ENCODE measurements at places on chromosomes 4 and X.

- no peak for DNase-seq
These were observed 1.1 kb downstream of the TMEM131L start for GRCh38 chr4:153466949-153467896.

DNA sequence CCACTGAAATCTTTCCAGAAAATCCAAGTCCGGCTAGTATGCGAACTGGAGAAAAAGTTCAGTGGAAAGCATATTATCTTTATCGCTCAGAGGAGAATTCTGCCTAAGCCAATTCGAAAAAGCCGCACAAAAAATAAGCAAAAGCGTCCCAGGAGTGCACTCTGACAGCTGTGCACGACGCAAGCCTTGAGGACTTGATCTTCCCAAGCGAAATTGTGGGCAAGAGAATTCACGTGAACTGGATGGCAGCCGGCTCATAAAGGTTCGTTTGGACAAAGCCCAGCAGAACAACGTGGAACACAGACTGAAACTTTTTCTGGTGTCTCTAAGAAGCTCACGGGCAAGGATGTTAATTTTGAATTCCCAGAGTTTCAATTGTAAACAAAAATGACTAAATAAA, 34.4 kb downstream of the STX18 start:
- no peak for DNase-seq

DNA sequence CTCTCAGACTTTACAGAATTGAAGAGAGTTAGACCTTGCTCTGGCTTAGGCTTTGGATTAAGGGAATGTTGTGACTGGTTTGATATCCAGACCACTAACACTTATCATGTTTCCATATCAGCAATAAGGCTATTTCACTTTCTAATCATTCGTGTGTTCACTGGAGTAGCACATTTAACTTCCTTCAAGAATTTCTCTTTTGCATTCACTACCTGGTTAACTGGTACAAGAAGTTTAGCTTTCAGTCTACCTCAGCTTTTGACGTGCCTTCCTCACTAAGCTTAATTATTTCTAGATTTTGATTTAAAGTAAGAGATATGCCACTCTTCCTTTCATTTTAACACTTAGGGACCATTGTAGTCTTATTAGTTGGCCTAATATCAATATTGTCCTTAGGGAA, 62.6 kb downstream of the CASP6 start:
- DNase-seq = no peak

- no peak for DNase-seq
These were observed 687.0 kb upstream of the EPHA5 start for GRCh38 chr4:66357316-66357715.

DNA sequence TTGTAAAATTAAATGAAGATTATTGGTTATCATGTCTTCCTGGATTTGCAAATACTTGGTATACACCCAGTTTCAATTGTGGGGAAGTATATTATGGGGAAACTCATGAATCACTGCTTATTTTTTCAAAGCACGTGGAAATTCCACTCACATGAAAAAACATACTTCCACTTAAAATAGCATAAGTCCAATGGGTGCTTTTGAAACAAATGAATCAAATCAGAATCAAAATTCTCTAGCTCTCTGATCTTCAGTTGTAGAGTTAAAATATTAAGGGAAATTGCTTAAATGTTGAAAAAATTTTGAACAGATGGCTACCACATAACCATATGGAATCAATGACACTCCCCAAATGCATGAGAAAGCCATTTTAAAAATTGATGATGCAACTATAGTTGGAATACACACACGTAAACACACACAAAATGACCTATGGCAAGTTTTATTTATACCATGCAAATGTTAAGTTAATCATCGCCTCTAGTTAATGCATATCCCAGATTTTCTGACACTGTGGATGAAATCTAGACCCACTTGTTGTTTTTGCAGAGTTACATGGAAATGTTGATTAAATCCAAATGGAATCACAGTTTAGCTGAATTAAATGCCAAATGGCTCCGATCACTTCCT, 93.2 kb downstream of the ARSF start:
- no peak for DNase-seq

DNA sequence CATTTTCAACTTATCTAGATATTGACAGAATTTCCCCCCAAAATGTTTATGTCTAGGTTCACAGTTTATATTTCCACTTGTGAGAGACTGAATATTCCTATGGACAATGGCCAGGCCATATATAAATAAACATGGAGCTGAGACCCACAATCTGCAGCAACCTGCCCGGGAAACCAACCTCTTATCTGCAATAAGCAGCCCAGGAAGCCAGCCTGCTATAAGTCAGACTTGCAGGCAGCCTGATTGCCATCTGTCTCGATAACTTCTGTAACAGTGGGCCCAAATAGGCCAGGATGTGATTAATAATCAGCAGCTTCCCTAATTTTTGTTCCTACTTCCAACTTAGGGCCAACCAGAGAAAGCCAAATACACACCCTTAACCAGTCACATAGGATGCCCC, 5.2 kb upstream of the NAP1L5 start:
- DNase-seq = no peak

DNA sequence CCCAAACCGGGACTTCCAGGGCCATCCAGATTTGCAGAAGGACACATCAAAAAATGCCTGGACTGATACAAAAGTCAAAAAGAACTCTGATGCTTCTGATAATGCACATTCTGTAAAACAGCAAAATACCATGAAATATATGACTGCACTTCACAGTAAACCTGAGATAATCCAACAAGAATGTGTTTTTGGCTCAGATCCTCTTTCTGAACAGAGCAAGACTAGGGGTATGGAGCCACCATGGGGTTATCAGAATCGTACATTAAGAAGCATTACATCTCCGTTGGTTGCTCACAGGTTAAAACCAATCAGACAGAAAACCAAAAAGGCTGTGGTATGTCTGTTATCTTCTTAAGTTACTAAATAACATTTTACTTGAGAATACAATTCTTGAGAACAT, 9.2 kb downstream of the PLK4 start:
- no peak for DNase-seq

DNA sequence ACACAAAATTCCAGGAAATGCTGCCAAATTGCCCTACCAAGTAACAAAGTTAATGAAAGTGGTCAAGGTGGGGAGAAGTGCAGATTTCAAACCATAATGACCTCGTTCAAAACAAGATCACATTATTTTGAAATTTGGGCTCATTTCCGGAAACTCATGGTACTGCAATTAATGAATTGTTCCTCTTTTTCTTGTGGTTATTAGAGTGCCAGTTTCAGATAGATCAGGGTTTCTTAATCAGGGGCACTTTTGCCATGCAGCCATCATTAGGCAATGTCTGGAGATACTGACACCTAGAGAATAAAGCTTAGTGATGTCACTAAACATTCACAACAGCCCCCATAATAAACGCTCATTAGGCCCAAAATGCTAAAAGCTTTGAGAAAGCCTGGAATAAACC, 381.5 kb upstream of the GALNT7 start:
- DNase-seq = no peak

- no peak for DNase-seq
These were observed 1027.2 kb downstream of the FAT4 start for GRCh38 chr4:126341927-126342326.

DNA sequence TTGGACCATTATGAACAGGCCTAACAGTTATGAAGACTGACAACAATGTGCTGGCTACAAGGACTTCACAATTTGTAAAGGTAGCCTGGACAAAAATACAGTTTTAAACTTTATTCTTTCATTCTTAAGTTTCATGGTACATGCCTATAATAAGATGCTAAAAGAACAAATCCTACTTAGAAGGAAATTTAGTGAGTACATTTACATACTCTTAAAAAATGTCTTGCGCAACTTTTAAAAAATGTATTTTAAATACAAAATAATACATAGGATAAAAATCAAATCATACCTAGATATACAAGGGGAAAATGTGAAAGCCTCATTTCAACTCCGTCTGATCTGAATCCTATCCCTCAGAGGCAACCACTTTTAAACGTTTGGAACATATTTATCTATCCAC, 200.7 kb upstream of the SPIN4 start:
- DNase-seq = no peak

GRCh38 chrX:129641941-129642340, 12.8 kb downstream of the APLN start:
- DNase-seq = no peak

DNA sequence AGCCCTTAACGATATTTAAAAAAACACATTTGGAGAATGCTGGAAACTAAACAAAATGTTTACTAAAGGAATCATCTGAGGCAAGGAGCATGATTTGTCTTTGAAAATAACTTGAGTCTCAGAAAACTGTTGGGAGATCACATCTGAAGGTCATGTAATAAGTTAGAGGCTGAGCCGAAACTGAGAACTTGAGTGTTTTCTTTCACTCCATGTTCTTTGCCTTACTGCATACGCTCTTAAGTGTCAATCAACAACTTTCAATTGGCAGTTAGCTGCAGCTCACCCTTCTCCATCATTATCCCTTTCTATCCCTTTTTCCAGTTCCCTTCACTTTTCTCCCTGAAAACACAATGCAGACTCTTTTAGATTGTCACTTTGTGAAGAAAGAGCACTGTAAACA, 216.2 kb downstream of the ADGRA3 start:
- no peak for DNase-seq

GRCh38 chrX:154458116-154458953, at the start of gene PLXNA3:
PLXNA3 (plus strand) TSS chrX:154458281; CDS start chrX:154460184, 1,903 bp downstream.
- no peak for DNase-seq

DNA sequence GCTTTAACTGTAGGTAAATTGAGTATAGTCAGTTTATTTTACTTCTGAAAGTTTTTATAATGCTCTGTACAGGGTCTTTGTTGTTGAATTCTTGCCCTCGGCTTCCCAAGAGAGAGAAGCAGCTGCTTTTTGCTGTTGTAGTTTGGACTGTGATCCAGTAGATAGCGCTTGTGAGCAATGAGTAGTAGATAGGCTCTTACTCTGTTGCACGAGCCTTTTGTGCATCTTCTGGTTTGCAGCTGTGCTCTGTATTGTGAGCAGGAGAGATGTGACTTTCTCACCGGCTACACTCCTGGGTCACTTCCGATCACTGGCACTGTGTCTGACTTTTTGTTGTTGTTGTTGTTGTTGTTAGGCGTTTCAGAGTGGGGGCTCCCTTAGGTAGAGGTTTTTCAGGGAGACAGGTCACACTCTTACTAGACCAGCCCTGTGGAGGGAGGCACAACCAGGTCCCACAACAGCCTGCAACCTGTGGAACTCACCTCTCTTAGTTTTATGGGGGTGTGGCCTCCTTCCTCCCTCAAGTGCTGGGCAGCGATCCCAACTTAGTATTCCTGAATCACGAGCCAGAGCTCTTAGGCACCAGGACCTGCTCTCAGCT, 822.1 kb upstream of the GALNTL6 start:
- DNase-seq = peak; percentile 64

DNA sequence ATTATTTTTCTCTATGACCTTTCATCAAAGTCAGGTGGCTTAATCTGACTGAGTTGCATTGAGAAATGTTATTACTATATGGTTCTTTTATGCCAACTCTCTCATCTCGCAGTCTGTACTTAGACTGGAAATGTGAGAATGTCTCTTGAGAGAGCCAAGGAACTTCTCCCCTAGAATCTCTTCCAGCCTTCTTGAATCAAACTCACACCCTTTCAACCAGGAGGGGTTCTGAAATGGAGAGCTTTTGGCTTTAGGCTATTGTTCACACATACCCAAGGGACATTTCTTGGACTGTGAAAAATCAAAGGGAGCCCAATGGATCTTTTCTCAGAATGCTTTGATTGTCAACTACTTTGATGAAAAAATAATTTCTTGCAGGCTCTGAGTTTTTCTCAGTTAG, 5.1 kb downstream of the PLP1 start:
- DNase-seq = no peak

DNA sequence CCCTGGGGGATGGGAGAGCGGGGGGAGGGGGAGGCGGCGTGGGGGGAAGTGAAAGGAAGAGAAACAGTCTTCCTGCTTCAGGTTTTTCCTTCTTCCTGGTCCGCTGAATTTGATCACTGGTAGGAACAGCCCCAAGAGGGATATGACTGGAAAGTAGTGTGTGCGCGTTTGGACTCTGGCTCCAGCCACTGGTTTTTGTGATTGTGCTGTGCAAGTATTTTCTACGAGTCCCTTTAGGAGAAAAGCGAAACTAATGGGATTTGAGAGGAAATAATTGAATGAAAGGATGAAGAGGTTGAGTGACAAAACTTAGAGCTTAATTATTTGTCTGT, 836 bp downstream of the PRRG1 start:
- DNase-seq = no peak

GRCh38 chrX:110280954-110281353, 36.9 kb downstream of the AMMECR1 start:
- no peak for DNase-seq

GRCh38 chr4:13117185-13117584, 367.0 kb downstream of the RAB28 start:
- DNase-seq = no peak

- no peak for DNase-seq
These were observed 201.7 kb downstream of the NLGN4X start for GRCh38 chrX:6026980-6027379.

DNA sequence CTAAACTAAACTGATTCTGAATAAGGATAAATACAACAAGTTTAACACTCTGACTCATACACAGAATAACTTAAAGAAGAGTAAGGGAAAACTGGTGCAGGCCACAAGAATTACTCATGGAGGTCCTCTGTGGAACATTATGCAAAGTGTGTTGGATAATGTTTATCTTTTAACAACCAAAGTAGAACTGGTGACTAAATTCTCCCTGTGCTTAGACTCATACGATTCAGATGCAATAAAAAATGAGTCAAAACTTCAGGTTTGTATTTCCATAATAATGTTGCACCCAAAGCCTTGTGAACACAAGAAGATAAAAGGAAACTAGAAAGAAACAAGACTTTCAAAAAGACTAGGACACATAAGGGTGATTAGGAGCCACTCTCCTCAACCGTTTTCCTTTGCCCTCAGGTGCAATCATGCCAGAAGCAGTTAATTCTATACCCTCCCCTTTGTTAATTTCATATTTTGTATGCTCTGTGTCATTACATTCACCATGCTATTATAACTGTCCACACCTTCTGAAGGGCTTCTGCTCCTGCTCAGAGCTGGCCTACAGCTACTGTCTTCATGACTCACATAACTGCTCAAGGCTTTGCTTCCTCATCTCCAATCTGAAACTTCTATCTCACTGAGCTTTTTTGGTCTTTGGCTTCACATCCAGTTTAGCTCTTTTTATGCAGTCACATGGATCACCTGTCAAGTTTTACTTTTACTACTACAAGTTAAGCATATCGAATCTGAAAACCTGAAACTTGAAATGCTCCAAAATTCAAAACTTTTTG, 60.2 kb downstream of the KCNIP4 start:
- DNase-seq = no peak

- no peak for DNase-seq
These were observed 1305.2 kb downstream of the ARAP2 start for GRCh38 chr4:34939073-34939472.

DNA sequence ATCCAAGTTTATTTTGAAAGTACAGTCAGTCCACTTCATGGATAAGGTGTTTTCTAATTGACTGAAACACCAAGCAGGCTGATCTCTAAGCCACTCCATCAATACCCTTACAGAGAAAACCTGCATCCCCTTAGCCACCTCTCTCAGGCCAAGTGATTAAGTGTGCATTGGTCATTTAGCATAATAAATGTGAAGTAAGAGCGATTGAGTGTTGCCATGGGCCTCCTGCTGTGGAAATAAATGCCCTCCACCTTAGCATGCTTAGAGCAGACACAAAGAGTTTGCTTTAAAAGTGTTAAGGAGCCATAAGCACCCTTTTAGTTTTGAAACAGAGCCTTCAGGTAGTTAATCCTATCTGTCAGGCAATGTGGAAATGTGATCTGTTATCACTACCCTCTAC, 386.5 kb downstream of the GPAT3 start:
- DNase-seq = peak; percentile 45
